NCI-H1092 (cell line): ENCODE measurements at places on chromosomes 5 and 9.
A peak's percentile ranks its signal among the peaks of the same experiment; 100 is the strongest.

DNA sequence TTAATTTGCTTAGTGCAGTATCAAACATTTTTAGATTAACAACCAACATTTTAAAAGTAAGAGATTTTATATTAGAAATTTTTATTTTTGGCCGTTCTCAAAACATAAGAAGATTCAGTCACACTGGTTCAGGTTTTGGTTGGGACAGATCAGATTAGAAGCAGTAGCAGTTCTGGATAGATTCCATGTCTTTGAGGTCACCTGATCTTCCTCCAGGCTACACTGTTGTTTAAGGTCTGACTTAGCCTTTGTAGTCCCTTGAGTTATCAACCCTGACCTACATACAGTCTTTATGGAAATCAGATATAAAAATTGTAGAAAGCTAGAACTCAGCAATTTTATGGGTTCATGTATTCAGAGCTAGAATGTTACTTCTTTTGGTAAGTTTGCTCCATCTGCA, 910.0 kb upstream of the WWC1 start:
- no peak for DNase-seq

DNA sequence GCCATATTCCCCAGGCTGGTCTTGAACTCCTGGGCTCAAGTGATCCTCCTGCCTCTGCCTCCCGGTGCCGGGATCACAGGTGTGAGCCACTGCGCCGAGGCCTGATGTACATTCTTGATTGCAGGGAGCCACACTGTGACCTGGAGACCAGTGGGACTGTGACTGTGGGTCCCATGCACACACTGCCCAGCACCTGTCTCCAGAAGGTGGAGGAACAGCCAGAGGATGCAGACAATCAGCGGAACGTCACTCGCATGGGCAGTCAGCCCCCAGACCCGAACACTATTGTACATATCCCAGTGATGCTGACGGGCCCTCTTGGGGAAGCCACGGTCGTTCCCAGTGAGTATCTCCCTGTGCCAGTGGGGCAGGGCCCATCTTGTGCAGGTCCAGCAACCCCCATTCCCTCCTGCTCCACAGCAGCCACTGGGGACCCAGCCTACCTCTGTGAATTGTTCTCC, 147.3 kb downstream of the CACNA1B start:
- no peak for DNase-seq

GRCh38 chr5:111385970-111386831, 126.1 kb downstream of the STARD4 start:
- peak; percentile 66 for DNase-seq

DNA sequence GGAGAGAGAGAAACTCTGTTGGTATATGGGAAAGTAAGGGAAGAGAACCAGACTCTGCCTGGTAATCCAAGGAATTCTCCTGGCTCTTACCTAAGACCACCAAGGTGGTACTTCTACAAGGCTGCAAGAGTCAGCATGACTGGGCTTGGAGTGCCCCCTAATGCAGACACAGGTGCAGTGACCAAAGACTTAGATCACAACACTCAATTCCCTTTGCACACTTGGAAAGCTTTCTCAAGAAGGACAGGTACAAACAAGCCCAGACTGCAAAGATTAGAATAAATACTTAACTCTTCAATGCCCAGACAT, 25.2 kb downstream of the UGT3A2 start:
- no peak for DNase-seq

DNA sequence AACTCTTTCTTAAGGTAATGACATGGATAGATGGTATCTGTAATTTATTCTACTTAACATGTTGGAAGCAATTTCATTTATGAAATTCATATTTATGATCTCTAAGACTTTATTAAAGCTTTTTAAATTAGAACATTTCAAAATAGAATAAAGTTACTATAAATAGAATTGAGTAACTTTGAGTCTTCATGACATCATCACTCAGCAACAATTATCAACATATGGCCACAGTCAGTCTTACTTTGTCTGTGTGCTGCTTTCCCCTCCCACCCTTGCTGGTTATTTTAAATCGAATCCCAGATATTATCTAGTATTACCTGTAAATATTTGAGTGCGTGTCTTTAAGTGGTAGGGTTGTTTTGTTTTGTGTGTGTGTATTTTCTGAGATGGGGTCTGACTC, 65.2 kb downstream of the IPO11 start:
- no peak for DNase-seq

- DNase-seq: no peak
Observed at GRCh38 chr5:149254506-149254905, 17.2 kb upstream of the AFAP1L1 start.

DNA sequence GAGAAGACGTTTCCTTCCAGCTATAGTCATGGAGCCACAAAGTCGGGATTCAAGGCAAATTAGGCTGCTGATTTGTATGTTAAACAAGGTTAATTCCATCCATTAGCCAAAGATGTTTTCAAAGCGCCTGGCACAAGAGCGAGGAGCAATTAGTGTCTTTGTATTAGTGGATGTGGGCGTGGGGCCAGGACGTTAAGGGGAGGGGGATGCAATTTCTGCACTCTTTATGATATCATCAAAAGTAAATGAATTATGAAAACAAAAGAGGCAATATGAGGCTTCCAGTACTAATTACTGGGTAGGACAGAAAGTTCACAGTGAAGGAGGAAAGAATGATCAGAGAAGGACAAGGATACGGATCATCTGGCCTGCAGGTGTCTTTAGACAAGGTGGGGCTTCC, 230.9 kb upstream of the MSX2 start:
- DNase-seq: no peak

GRCh38 chr5:23721336-23721735, 213.9 kb downstream of the PRDM9 start:
- DNase-seq: no peak
